Left lobe of liver (tissue), 2 donors: ENCODE measurements at places on chromosomes 12 and 14.
A peak's percentile ranks its signal among the peaks of the same experiment; 100 is the strongest.

DNA sequence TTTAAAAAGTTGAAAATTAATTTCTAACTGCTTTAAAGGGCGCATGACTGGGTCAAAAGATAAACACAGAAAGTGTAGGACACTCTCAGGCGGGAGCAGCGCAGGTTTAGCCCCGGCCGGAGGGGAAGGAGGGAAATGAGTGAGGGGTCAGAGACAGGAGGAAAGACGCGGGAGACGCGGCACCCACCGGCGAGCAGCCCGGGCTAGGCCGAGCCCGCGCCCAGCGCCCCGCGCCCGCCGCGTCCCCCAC is 591 bp downstream of the GXYLT1 start:
- no peak for DNase-seq

DNA sequence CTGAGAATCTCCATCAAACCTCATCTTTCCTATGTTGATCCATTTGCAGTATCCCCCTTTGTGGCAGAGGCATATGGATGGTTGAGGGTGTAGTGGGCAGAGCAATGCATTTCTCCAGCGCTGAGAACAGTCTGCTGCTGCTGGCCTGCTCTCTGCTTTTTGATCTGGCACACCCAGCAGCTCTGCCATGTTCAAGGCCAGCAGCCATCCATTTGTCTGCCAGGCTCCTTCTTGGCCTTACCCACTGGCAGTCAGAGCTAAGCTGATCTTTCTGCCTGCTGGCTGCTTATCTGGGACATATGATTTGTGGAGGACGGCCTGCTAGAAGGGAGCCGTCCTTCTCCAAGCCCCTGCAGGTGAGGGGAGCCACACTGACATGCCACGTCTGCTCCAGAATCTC is 17.0 kb downstream of the NPC2 start:
- no peak for DNase-seq

DNA sequence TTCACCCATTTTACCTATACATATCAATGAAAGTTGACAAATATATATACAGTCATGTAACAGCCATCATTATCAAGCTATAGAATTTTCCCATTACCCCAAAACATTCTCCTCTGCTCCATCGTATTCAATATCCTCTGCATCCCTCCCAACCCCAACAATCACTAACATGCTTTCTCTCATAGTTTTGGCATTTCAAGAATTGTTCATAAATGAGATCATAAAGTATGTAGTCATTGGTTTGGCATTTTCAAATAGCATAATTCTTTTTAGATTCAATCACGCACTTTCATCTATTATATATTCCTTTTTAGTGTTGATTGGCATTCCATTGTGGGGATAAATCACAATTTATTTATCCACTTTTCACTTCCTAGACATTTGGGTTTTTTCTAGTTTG is 866.0 kb upstream of the TMEM132C start:
- no peak for DNase-seq

- no peak for DNase-seq
Observed at GRCh38 chr14:75281654-75282019, 3.0 kb downstream of the FOS start.

DNA sequence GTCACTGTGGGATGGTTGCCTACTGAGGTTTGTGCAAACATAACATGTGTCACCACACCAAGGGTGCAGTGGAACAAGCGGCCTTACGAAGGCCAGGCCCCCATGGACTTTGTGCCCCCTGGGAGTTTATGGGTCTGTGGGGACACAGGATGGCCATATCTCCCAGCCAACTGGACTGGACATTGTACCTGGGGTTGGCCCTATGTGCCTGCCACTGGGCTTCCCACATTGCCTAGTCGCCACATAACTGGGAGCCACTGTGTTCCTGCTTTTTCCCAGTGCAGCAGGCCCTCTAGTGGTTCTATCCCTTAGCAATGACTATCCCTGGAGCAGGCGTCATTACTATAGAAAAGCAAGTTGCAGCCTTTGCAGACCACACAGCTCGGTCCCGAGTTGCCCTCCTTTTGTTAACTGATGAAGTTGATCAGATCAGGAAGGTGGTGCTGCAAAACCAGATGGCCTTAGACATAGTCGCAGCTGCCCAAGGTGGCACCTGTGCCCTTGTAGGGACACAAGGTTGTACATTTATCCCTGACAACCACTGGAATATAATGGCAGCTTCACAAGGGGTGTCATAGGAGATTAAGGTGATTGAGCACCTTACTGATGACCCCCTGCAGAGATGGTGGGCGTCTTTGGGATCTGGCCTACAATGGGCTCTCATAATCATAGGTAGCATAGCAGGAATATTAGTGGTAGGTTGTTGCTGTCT is 15.2 kb upstream of the RNASE12 start:
- DNase-seq: peak; percentile 95
